ENCODE measurements at places on chromosomes 2 and 18.

DNA sequence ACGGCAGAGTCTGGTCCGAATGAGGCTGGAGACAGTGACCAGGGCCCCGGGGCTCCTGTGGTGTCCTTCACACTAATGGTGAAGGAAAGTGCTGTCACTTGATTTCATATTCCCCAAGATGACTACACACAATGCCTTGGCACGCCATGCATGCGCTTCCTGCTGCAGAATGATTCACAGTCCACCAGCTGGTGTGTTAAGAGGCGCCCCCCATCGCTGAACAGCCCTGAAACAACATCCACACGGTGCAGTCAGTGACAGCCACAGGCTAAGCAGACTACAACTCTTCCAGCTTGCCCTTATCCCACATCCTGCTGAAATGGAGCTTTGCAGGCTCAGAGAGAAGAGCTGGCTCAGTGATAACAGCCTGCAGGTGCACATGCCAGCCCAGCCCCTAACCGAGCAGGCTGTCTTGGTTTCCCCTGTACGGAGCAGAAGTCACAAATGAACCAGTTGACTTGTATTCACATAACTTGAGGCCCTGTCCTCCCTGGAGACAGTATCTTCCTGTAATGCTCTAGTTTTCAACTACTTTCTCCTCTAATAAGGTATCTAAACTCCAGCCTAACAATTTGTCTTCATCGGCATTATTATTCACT, 24.3 kb upstream of the CDH20 start:
- DNase-seq: no peak

DNA sequence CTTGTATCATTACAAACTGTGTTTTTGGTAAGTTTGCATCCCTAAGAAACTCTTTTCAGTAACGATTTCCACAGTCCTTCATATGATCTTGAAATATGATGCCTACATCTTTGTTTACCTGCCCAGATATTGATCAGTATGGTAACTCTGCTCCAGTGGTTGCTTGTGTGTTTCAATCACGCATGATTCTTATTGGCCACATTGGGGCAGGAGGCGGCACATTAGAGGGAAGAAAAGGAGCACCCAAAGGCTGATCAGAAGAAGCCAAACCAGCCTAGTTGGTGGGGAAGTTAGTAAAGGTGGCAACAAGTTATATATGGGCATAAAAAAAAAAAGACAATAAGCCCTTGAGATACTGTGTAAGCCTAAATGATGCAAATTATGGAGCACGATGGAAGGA, 158.9 kb downstream of the RHBDD1 start:
- no peak for DNase-seq

DNA sequence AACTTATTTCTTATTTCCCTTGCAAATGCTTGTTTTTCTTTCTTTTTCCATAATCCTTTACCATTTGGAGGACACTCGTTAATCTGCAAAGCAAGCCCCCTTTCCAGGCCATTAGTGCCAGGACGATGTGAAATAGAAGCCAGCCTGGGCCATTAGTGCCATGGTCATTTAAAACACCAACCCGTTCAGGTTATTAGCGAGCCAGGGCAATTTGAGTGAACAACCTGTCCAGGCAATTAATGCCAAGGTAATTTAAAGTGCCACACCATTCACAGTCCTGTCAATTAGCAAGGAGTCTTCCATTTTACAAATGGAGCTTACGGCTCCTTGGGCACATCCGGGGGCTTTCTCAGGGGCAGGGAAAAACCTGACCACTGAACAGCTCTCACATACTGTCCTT, 370.6 kb downstream of the HRH4 start:
- no peak for DNase-seq

DNA sequence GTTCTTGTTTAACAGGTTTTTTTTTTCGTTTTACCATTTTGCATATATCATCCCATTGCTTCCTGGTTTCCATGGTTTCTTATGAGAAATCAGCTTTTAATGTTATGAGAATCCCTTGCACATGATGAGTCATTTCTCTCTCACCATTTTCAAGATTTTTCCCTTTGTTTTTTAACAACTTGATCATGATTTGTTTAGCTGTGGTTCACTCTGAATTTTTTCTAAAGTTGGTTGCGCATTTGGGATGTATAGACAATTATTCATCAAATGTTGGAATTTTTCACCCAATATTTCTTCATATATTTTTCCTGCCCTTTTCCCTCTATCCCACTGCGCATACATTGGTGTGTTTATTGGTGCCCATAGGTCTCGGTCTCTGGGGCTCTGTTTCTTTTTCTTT, 42.4 kb upstream of the BIN1 start:
- no peak for DNase-seq

GRCh38 chr2:200129721-200130462, 174.5 kb downstream of the MAIP1 start:
- DNase-seq: no peak

GRCh38 chr18:58321986-58322385, 278.0 kb downstream of the NEDD4L start:
- peak; percentile 85 for DNase-seq

DNA sequence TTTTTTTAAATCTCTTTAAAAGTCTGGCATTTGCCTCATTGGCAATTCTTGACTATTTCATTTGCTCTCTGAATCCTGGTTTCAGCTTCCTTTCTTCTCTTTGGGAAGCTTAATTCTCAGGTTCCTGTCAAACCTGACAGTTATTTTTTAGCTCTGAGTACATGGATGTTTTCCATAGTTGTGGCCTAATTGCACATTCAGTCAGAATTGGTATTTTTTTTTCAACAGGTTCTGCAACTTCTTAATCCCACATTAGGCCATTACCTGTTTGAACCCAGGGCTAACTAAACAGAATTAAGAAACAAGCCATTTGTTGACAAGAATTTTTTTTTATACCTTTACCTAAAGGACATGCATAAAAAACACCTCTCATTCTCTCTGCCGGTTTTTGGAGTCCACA, 338.8 kb downstream of the SETBP1 start:
- no peak for DNase-seq

- DNase-seq: no peak
Observed at GRCh38 chr2:195057001-195057400, 600.0 kb upstream of the SLC39A10 start.

DNA sequence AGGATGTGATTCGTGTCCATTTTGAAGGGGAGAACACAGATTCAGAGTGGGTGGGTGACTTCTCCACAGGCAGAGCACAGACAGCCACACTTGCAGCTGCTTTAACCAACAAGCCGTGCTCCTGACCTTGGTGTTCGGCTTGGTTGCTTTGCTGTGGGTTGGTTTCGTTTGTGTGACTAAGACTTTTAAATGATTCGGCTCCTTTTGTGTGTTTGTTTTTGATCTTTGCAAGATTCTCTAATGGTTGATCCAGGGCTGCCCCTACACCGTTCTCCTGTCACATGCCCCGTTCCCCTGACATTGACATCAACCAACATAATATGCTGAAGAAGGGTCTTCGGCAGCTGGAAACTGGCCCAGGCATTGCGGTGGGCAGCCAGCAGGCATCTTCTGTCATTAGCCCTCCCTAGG, 95.9 kb upstream of the MBOAT2 start:
- DNase-seq: no peak

DNA sequence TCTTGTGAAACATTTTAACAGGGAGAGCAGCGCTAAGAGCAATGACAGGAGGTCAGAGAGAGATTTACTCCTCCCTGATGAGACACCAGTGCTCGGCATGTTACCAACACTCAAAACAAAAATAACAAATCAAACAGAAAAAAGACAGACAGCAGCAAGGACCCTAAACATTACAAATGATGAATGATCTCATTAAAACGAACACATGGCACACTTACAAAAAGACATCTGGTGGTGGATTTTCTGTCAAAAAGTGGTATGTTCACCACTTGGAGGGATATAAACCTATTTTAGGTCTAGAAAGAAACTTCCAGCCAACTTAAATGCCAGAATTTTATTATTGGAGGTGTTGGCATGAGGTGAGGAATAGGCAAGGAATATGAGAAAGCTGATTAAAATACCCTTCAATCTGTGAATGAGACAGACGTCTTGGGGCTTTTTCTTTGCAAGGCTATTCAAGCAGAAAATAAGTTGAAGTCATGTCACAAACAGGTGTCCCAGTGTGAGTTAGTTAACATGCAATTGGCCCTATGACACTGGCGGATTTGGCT, 112.8 kb downstream of the PRELID3A start:
- DNase-seq: no peak

- no peak for DNase-seq
Observed at GRCh38 chr2:224871813-224872212, 155.6 kb upstream of the CCDC195 start.

GRCh38 chr2:65017335-65017734, 28.1 kb downstream of the SLC1A4 start:
- no peak for DNase-seq

DNA sequence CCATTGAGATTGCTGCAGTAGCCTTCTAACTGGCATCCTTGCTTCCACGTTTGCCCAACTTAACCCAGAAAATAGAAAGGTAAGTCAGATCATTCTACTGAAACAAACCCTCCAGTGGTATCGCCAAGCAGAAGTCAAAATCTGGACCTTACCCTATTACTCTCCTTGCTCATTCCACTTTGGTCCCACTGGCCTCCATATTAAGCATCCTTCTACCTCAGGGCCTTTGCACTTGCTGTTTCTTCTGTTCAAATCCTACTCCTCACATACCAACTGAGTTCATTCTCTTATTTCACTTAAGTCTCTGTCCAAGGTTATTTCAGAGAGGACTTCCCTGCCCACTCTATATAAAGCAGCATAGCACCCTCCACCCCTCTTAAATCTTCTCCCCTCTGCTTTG, 84.5 kb downstream of the SPRED2 start:
- DNase-seq: no peak

- DNase-seq: no peak
Observed at GRCh38 chr2:13542061-13542460, 825.3 kb downstream of the TRIB2 start.

DNA sequence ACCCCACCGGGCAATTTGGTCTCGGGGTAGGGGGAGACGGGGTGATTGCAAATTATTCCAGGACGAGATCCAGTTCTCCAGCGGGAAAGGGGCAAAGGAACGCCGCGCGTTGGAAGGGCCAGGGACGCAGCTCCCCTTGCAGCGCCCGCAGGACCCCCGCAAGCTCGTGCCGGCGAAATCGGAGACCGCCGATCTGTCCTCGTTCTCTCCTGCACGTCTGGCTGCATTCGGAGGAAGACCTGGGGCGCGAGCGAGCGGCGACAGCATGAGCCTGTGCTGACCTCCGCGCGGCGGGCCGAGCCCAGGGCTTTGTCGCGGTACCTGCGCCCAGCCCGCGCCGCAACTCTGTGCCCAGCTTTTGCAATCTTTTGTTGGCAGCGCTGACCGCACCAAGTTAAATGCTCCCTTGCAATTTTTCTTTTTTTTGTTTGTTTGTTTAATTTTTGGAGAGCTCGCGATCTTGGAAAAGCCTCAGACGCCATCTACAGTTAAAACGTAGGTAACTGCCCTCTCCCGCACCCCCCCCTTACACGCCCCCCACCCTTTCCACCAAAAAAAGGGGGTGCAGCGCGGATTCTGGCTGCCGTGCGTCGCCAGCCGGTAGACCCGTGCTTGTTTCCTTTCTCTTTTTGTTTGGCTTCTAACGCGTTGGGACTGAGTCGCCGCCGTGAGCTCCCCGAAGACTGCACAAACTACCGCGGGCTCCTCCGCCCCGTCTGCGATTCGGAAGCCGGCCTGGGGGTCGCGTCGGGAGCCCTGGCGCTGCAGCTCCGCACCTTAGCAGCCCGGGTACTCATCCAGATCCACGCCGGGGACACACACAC, 667 bp downstream of the TRIB2 start:
- peak; percentile 52 for DNase-seq

GRCh38 chr18:28342231-28342630, 165.3 kb upstream of the CDH2 start:
- no peak for DNase-seq

GRCh38 chr2:187383043-187383800, 64.8 kb downstream of the CALCRL start:
- DNase-seq: no peak

- DNase-seq: no peak
Observed at GRCh38 chr18:45066210-45066609, 385.5 kb downstream of the SETBP1 start.

DNA sequence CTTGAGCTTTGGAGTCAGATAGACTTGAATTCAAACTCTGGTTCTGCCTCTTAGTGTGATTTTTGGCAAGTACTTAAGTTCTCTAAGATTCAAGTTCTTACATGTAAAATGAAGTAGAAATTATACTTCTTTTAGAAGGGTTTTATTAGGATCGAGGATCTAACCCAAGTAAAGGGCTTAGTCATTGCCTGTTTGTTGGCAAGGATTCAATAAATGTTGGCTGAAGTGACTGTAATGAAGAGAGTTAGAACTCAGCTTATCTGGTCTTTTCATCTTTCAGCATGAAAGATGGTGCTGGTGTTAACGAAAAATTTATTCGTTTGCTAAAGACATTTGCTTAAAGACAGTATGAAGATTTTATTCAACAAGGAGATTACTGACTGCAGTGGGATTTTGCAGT, 315.9 kb upstream of the THUMPD2 start:
- DNase-seq: no peak

GRCh38 chr2:157620956-157621355, 7.7 kb downstream of the ACVR1C start:
- DNase-seq: no peak

GRCh38 chr2:215290980-215291599, 20.8 kb upstream of the ATIC start:
- no peak for DNase-seq

DNA sequence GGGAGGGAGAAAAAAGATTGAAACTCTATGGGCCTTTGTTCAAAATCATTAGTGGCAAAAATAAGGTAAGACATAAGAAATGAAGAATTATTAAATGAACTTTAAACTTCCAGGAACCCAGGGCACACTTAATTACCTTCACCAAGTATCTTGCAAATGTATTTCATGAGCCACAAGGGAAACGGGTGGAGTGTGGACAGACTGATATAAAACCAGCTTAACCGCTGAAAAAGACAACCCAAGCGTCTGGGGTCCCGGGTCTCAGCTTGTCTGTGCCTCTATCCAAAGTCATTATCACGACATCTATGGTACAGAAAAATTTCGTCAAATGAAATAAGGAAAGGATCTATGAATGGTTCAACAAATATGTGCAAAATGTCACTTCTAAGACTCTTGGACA, 13.9 kb upstream of the MBOAT2 start:
- DNase-seq: no peak

- no peak for DNase-seq
Observed at GRCh38 chr18:45156946-45157345, 458.3 kb upstream of the SLC14A2 start.

Measured in NCI-H1417 treated with DMSO at 0.1 percent for 48 hours (cell line).